Activated CD8-positive, alpha-beta memory T cell treated with anti-CD3 and anti-CD28 coated beads for 48 hours (primary cell): ENCODE measurements at places on chromosomes 6 and 20.

GRCh38 chr6:107621229-107621937, 131.5 kb downstream of the SOBP start:
- no peak for DNase-seq

GRCh38 chr20:382291-383115, 1.9 kb downstream of the TRIB3 start:
- no peak for DNase-seq

GRCh38 chr20:57530327-57530981, 5.5 kb upstream of the CTCFL start:
- no peak for DNase-seq

GRCh38 chr20:51687630-51688029, 80.6 kb downstream of the ATP9A start:
- DNase-seq: no peak

GRCh38 chr20:5039255-5039657, 37.9 kb upstream of the SLC23A2 start:
- DNase-seq: peak; percentile 25

GRCh38 chr6:16670183-16670582, 91.1 kb downstream of the ATXN1 start:
- no peak for DNase-seq

- no peak for DNase-seq
These were observed 171.1 kb downstream of the MCHR2 start for GRCh38 chr6:99822741-99823512.

DNA sequence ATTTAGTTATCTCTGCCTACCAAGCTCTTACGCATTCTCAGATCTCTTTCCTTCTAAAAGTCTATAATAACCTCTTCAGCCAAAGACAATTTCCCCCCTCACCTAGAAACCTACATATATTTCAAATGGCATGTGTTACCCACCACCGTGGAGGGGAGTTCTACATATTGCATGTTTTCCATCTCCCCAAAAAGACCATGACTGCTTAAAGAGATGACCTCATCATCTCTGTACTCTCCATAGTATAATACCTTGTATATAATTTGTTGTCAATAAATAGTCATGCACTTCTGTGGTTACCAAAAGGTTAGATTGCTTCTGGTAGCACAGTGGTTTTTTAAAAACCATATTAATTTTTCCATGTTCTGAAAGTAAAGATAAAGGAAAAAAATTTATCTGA, 148.4 kb downstream of the TBX18 start:
- no peak for DNase-seq

DNA sequence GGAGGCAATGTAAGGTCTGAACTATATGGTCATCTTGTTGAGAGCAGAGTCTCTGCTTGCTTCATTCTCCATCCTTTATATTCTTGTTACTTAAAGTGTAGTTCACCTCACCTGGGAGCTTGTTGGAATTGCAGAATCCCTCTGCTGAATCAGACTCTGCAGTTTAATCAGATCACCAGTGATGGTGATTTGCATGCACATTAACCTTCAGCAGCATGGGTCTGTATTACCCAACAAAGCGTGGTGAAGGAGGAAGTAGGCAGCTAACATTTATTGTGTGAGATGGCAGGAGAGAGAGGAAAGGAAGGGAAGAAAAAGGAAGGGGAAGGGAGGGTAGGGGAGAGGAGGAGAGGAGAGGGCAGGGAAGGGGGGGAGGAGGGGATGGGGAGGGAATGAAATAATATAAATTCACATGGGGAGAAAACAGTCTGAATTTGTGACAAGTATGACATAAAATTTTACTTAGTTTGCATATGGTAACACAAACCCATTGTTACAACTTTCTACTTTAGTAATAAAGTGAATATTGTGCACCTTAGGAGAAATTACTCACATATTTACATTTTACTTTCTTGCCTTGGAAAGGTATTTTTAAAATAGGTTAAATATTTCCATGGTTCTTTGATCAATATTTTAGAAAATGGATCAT, 740.7 kb downstream of the DHX35 start:
- no peak for DNase-seq

DNA sequence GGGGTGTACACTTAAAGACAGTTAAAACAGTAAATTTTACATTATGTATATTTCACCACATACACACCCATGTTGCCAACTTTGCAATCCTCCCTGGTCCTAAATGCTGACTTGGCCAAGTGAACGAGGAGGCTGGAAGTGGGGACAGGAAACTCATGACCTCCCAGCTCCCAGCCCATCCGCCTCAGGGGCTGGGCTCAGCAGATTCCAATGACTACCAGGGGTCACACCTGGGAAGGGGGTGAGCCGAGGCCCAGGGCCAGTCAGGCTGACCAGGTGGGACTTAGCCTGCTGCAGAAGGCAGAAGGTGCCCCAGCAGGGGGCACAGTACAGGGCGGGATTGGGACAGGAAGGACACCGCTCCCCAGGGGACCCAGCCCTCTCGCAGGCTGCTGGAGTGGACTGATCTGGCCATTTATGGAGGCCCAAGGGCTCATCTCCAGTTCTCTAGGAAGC, 2.4 kb downstream of the SIGLEC1 start:
- DNase-seq: no peak

DNA sequence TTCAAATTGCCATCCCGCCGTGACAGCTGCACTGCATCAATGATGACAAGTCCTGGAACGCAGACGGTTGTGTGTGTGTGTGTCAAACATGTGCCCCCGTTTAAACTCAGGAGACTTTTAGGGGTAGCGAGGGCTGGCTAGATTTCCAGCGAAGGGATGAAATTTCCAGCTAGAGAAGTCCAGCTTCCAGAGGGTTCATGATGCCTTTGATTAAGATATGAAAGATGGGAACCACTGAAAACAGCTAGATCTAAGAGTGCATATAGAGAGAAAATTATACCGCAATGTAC, 644 bp downstream of the KIZ start:
- no peak for DNase-seq

- no peak for DNase-seq
These were observed 7.1 kb downstream of the GLP1R start for GRCh38 chr6:39055661-39056060.

DNA sequence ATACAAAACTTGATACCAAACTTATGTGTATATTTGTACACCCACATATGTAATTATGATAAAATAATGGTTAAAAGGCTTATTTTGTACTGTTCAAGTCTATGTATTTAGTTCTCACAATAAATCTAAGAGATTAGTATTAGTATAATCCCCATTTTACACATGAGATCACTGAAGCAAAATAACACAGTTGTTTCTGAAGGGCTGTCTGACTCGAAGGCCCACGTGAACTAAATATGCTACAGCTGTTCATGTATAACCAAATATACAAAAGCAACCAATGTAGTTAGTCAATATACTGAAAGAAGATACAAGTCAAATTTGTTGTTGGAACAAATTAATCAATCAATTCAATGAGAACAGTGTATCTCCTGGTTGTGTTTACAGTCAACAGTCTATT, 959.2 kb downstream of the EPHA7 start:
- DNase-seq: no peak

GRCh38 chr6:28816909-28817807, 106.6 kb downstream of the TRIM27 start:
- DNase-seq: no peak

DNA sequence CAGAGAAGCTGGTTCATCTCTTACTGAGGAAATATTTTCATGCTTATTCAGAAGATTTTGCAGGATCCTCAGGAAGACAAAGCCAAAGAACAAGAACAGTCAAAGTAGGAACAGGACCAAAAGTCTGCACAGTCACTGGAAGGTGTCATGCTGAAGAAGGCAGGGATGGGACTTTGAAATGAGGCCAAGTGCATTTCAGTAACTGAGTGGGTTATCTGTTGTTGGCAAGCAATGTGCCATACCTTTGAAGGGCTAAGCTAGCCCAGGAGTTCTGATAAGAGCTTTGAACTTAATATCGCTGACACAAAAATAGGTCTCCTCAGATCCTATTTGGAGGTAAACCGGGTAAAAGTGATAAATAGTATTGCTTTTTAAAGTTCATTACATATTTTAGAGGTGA, 31.5 kb downstream of the SLC16A10 start:
- no peak for DNase-seq

GRCh38 chr20:50744143-50744792, 12.9 kb downstream of the PARD6B start:
- no peak for DNase-seq

DNA sequence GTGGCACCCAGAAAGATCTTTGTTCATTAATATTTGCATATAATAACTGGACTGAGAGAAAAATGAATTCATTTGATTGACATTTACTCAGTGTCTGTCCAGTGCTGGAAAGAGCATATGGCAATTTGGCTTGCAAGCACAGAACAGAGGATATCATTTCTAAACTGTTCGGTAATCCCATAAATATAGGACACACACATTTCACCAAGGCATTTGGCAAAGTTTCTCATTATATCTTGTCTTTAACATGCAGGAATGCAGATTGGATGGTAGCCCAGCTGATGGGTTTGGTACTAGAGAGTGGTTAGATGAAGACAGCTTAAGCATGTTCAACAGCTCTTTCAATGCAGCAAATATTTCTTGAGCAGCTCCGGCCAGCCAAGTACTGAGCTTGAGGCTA, 259.2 kb downstream of the PRKN start:
- DNase-seq: no peak

DNA sequence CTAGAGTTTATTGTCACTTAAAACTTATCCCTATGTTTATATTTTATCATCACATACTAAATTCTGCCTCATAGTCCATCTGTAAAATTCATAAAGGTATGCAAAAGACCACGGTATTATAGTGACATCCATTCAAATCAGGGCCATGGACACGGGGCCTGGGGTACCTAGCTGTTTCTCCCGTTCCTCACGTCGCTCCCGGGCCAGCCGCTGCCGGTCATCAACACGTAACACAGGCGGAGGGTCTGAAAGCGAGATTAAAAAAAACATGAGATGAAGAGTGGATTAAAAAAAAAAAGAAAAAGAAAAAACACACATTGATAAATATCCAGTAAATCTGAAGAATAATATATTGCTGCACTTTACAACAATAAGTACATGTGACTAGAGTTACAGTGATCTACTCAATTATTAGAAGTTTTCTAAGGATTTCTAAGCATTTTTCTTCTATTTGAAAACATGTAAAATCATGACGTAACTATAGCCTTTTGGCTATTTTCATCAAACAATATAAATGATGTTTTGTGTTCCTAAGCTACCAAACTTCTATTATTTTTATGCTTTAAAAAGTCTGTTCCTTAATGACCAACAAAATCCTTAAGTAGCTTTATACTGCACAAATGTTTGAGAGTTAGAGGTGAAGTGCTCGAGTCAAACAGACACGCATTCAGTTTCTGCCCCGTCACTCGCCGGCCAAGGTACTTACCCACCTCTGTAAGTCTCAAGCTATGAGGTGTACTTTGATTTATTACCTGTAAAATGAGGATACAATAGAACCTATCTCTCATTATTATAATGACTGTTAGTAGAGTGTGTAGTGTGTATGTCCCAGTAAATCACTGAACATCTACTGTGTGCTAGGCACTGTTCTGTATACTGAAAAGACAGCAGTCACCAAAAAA, 122.1 kb upstream of the BCLAF1 start:
- DNase-seq: no peak

DNA sequence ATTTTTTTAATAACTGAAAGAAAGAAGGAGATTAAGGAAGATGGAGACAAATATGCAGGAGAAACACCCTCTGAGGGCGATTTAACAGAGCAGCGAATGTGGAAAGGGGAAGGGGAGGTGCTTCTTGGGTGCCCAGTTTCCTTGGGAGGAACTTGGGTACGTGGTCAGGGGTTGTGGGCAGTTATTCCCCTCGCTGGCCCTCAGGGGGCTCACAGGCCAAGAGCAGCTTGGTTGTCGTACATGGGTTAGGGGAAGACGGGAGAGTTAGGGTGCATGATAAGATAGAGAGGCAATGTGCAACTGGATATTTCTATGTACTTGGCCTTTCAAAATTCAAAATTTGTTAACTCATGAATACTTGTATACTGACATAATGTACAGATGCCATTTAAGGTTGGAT, 7.0 kb upstream of the TUBB2A start:
- no peak for DNase-seq

DNA sequence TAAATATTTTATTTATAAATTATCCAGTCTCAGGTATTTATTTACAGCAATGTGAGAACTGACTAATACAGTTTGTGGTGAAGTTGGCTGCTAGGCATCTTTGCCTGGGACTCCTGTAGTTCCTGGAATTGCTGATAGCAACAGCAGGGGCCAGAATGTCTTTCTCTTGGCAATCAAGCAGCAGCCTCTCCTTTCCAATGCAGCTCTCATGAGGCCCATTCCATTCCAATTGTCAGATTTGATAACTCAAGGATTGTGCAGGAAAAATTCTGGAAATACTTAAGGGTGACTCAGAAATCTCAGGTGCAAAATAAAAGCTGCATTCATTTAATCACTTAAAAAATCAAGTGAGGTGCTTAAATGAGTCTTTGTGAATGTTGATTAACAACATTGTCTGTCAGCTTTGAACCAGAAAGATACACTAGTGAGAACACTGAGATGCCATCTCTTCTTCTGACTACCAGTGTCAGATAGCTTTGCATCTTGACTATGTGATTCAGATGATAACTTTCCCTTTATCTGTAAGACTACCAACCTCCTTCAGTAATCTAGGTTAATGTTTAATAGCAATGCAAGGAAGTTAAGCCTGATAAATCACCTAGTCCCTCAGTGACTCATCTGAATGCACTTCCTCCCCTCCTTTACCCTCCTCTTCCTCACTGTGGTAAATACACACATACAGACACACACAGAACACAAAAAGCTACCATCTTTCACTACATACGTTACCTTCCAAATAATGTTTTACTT, 32.1 kb upstream of the COL21A1 start:
- DNase-seq: no peak

DNA sequence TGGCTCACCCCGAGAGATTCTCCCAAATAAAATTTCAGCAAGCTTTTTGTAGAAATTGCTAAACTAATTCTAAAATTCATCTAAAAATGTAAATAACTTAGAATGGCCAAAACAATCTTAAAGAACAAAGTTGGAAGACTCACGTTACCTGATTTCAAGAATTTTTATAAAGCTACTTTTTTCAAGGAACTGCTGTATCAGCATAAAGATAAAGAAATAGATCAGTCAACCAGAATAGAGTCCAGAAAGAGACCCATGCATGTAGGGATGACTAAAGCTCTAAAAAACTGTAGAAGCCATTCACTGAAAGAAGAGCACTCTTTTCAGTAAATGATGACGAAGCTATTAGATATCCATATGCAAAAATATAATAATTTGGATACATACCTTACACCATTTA, 652.1 kb downstream of the TBC1D32 start:
- DNase-seq: no peak

DNA sequence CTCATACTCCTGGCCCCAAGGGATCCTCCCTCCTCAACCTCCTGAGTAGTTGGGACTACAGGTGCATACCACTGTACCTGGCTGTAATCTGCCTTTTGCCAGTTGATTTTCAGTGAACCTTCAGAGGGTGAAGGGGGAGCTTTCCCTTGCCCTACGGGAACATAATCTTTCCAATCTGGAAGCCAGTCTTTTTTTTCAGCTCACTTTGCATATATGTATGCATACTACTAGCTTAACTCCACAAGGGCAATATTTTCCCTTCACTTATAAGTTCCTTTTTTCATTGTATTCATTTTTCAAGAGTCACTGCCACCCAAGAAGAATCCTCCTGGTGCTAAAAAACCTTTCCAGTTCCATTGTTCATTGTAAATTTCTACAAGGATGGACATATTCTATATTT, 53.4 kb upstream of the GCM1 start:
- DNase-seq: no peak
